ENCODE measurements at places on chromosomes 4 and X.

DNA sequence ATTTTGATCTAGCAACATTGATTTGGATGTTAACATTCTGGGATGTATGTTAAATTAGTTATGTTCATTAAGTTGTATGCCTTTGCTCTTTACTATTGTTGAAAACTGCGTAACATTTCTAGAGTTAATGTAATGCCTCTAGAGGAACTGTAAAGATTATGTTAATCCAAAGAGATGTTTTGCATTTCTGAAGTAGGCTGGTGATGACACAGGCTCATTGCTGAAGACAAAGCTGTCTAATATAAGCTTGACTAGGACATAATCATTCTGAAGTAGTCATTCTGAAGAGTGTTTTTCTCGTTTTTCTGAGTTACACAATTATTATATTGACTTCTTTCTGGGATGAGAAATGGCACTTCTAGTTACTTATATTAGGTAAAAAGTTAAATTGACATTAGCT is 72.9 kb downstream of the LRP2BP start:
- DNase-seq: no peak

DNA sequence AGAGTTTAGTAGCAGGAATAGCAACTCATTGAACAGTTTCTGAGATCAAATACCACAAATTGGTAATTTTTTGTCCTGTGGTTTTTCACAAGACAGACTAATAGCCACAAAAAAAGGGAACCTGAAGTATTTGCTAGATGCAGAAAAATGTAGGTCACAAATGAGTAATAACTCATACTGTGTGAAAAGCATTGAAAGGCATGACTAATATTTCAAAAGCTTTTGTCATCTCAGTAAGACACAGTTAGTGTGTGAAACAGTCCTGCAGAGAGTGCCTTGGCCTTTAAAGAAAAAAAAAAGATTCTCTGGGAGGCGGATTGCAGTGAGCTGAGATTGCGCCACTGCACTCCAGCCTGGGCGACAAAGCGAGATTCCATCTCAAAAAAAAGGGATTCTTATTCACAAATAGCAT is 31.4 kb upstream of the SLC25A31 start:
- DNase-seq: peak; percentile 50

DNA sequence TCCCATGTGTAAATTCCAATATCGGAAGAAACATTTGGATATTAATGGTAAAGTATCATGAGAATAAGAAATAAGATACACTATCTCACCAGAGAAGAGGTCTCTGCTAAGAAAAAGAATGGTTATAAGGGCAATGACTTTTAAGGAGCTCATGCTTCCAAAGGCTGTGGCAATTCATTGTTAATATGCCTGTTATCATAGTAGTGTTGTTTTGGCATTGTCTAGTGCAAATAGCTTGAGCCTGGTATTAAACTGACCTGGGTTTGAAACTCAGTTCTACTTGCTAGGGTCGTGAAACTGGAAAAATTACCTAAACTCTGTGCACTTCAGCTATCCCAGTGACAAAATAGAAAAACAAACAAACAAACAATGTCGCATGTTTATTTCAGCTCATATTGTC is 8.8 kb downstream of the HPGDS start:
- no peak for DNase-seq

DNA sequence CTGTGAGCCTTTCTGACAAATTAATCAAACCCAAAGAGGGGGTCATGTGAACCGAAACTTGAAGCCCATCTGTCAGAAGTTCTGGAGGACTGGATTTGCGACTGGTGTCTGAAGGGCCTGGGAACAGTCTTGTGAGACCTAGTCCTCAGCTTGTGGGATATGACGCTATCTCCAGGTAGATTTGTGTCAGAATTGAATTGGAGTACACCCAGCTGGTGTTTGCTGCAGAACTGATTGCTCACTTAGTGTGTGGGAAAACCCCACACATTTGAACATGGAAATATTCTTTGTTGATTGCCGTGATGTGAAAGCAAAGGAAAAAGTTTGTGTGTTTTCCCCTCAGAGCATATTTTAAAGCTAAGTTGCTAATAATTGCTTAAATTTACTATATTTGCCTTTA is 30.3 kb upstream of the TMSB15B start:
- DNase-seq: no peak

GRCh38 chr4:1174941-1175634 is 2.7 kb upstream of the SPON2 start:
- no peak for DNase-seq

DNA sequence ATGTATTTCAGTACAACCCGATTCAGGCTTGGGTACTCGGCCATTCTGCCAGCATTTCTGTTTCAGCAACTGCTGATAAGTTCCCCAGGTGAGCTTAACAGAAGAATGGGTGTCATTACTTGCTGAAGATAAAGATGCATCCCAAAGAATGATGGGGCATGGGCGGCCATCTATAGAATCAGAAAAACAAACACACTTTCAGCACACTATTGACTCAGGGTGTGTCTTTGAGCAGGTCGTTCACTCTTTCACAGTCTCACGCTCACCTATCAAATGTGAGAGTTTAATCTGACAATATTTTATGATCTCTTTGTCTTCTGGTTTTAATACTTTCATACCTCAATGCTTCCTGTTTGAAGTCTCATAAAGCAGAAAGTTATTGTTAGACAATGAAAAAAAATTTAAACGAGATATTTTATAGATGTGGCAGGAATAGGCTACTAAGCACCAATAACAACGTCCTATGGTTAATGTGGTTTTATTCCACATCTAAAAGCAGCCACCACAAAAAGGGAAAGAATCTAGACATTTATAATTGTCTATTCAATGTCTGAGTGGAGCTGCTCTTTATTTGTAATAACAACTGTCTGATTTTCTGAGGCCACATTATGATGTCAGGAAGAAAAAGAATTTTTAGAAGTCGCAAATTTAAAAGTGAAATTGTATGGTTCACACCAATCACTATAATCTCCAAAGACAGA is 17.0 kb downstream of the GASK1B start:
- no peak for DNase-seq

DNA sequence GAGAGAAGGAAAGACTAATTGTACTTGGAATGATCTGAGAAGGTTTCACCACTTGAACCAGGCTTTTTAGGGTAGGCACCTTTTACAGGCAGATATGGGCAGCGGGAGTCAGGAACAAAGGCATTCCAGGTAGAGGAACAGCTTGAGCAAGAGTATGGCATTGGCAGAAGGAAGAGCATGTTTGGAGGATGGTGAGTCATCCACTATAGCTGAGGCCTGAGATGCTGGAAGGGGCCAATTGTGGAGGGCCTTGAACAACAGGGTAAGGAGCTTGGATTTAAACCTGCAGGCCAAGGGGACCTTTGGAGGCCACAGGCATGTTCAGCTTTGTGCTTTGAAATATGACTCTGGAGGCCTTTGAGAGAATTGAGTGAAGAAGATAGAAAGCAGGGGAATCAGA is 32.2 kb downstream of the PFKFB1 start:
- DNase-seq: no peak

DNA sequence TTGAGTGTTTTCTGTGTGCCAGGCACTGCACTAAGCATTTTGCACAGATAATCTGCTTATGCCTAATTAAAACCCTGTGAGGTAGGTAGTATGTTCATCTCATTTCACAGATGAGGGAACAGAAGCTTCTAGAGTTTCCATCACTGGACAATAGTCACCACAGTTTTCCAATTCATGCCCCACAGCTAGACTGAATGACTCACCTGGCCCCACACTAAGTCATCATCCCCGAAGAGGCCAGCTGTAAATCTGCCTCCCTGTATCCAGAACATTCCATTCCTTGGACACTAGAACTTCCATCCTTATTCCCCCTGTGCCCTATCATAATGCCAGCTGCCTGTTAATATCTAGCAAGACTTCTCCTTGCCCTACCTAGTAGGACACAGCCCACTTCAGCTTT is 40.9 kb upstream of the NYX start:
- peak; percentile 39 for DNase-seq

GRCh38 chr4:57740625-57741190 is 630.5 kb upstream of the IGFBP7 start:
- DNase-seq: no peak

GRCh38 chr4:155342142-155342541 is 34.6 kb downstream of the MAP9 start:
- DNase-seq: peak; percentile 57

GRCh38 chr4:140704392-140704960 is 51.7 kb downstream of the TBC1D9 start:
- no peak for DNase-seq

- no peak for DNase-seq
Observed at GRCh38 chr4:176354884-176355283, 35.1 kb downstream of the SPCS3 start.

- no peak for DNase-seq
Observed at GRCh38 chr4:184506527-184507121, 32.3 kb upstream of the IRF2 start.

DNA sequence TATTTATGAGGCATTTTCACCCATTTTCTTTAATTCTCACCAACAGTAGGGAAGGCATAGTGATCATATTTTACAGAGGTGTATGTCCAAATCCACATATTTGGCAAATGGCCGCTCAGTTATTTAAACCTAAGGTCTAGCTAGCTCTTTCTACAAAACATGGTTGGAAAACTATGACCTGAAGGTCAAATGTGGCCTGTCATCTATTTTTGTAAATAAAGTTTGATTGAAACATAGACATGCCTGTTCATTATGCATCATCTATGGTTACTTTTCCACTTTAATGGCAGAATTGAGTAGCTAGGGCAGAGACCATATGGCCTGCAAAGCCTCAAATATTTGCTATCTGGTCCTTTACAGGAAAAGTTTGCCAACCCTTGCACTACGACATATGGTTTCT is 44.2 kb downstream of the GBA3 start:
- DNase-seq: no peak

- no peak for DNase-seq
Observed at GRCh38 chr4:147938496-147938895, 206.6 kb downstream of the ARHGAP10 start.

- DNase-seq: no peak
Observed at GRCh38 chrX:1928805-1929204, 313.9 kb downstream of the ASMT start.

DNA sequence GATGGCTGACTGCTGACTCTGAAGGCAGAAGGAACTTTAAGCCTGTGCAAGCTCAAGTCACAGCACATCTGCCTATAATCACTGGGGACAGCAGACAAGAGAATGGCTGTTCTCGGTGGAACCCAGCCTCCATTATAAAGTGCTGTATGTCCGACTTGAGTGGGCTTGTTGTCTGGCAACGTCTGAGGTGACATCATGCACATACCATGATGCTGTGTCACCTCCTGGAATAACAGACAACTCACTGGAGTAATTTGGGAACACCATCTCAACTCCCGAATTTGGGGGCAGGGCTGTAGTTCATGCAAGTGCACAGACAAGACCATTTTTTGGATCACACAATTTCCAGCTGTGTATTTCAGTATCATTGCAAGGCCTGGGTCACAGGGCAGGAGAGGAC is 59.8 kb upstream of the GPM6B start:
- DNase-seq: no peak

DNA sequence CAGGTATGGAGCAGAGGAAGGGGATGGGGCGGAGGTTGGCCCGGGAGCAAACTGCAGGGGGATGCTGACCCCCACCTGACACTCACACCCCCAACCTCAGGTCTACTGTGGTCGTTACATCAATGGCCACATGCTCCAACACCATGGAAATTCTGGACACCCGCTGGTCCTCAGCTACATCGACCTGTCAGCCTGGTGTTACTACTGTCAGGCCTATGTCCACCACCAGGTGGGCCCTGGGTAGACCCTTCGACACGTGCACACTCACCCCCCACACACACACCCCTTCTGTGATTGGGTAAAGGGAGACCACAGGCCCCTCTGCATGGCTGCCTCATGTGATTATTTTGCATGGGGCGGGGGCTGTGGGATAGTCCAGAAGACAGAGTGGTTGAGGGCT is 2.2 kb upstream of the ERAS start:
- no peak for DNase-seq

GRCh38 chr4:175440786-175441185 is 371.3 kb downstream of the GPM6A start:
- DNase-seq: no peak

DNA sequence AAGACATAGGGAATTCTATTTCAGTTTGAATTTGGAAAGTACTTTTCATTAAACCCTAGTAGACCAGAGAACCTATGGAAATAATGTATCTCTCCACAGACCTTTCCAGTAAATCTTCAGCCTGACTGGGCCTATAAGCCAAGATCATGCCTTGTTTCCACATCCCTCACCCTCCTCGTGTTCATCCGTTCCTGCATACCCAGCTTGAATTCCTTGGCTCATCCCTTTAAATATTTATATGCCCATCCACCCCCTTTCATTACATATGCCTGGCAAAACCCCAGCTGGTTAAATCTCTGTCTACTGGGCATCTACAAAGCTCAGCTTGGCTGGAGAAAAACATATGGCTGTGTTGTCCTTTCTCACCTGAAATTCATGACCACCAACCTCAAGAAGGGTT is 32.4 kb downstream of the SLC2A9 start:
- no peak for DNase-seq

DNA sequence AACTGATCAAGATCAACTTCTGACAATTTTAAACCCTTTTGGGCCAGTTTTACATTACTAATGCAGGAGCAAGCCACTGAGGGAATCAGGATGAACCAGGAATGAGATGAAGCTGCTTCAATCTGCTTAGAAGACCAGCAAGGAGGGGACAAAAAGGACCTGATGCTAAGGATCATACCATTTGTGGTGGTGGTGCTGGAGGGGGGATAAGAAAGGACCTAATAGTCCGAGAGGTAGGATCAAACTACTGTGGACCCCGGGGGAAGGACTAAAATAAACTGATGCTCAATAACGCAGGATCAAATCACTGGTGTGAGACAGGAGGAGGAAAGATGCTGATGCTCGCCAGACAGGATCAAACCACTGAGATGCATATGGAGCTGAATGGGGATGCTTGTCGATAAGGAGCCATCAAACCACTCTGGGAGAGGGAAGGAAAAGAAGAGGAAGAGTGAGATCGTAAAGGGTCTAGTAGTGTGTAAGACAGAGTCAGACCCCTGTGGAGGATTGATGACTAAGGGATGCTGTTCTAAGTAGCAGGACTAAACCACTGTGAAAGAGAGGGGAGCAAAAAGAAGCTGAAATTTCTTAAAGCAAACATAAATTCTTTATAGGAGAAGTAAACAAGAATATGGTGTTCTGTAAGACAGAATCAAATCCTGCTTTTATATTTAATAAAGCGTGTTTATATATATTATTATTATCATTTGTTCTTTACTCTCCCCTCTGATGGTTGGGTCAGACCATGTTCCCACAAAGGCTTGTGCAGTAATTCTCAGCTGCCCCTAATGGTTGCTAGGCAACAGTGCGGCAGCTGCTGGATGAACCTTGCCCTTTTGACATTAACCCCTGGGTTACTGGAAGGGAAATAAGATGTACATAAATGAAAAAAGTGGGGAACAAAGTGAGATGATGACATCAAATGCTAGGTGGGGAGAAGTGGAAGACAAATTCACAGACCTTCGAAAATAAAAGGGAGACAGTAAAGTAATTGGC is 432.5 kb upstream of the FGF16 start:
- no peak for DNase-seq

DNA sequence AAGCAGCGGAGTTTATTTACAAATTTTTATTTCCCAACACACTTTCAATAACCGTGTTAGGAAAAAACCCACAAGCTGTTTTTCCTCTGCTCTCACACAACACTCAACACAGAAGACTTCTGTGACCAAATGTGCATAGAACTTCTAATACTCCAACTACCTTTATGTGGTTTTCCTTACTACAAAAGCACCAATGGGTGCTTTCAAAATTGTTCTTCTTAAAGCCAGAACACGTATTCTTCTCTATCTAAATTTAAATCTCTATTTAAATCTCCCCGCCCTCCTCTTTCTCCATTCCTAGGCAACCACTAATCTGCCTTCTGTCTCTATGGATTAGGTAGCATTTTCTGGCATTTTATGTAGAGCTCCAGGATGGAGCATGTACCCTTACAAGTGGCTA is 90.0 kb downstream of the SHROOM2 start:
- no peak for DNase-seq

All from kidney glomerular epithelial cell (primary cell).